ENCODE measurements at places on chromosomes 3 and 15.

DNA sequence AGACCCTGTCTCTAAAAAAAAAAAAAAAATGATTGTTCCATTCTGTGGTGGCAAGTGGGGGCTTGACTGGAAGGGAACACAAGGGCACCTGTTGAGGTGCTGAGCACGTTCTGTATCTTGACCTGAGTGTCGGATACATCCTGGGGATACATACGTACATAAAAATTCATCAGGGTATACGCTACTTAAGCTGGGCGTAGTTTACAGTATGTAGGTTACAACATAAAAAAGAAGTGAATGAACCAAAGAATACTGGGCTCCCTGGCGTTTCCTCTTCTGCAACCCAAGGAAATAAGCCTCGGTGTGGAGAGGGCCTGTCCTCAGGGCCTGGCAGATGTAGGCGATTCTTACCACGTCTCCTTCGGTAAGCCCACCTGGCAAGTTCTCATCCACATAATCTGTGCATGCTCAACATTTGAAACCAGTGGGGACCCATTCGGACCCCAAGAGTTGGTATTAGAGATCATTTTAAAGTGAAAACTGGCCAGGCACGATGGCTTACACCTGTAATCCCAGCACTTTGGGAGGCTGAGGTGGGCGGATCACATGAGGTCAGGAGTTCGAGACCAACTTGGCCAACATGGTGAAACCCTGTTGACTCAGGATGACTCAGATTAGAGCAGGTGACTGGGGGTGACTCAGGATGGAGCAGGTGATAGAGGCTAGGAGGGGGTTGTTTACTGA is 5.1 kb upstream of the MUC20 start:
- peak; percentile 39 for DNase-seq

GRCh38 chr15:68650901-68651709 is 72.3 kb downstream of the CORO2B start:
- peak; percentile 47 for DNase-seq

- DNase-seq, result no peak
Observed at GRCh38 chr15:74855857-74856256, 12.9 kb upstream of the ULK3 start.

DNA sequence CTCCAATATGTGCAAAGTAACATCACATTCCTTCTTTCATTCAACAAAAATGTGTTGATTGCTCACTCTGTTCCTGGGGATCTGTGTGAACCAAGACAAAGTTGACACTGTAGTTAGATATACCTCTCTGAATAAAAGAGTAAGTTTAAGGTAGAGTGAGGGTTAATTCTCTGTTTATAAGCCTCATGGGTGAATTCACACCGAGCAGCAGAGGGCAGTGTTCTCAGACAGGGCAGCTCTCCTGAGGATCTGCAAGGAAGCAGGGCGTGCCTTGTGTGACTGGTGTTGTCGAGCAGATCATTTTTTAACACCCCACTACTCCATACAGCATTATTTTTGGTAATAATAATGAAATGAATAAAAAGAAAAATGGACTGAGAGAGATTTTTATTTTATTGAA is 34.4 kb downstream of the PAQR9 start:
- DNase-seq, result peak; percentile 33

DNA sequence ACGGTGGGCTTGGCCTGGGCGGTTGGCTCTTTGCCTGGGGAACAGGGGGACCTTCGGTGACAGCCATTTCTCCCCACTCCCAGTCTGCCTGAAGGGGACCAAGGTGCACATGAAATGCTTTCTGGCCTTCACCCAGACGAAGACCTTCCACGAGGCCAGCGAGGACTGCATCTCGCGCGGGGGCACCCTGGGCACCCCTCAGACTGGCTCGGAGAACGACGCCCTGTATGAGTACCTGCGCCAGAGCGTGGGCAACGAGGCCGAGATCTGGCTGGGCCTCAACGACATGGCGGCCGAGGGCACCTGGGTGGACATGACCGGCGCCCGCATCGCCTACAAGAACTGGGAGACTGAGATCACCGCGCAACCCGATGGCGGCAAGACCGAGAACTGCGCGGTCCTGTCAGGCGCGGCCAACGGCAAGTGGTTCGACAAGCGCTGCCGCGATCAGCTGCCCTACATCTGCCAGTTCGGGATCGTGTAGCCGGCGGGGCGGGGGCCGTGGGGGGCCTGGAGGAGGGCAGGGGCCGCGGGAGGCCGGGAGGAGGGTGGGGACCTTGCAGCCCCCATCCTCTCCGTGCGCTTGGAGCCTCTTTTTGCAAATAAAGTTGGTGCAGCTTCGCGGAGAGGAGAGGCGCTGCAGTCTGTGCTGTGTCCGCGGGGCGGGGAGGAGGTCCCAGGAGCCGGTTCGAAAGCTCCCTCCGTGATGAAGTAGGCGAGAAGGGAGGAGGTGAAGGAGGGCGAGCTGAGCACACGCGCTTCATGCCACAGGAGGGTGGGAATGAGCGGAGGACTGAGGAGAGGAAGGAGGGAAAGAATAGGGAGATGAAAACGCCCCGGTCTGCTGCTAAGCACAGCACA is 9.6 kb downstream of the CLEC3B start:
- peak; percentile 11 for DNase-seq

All from activated naive CD8-positive, alpha-beta T cell treated with anti-CD3 and anti-CD28 coated beads for 36 hours (primary cell).